ENCODE measurements at places on chromosomes 4 and X.
A peak's percentile ranks its signal among the peaks of the same experiment; 100 is the strongest.

DNA sequence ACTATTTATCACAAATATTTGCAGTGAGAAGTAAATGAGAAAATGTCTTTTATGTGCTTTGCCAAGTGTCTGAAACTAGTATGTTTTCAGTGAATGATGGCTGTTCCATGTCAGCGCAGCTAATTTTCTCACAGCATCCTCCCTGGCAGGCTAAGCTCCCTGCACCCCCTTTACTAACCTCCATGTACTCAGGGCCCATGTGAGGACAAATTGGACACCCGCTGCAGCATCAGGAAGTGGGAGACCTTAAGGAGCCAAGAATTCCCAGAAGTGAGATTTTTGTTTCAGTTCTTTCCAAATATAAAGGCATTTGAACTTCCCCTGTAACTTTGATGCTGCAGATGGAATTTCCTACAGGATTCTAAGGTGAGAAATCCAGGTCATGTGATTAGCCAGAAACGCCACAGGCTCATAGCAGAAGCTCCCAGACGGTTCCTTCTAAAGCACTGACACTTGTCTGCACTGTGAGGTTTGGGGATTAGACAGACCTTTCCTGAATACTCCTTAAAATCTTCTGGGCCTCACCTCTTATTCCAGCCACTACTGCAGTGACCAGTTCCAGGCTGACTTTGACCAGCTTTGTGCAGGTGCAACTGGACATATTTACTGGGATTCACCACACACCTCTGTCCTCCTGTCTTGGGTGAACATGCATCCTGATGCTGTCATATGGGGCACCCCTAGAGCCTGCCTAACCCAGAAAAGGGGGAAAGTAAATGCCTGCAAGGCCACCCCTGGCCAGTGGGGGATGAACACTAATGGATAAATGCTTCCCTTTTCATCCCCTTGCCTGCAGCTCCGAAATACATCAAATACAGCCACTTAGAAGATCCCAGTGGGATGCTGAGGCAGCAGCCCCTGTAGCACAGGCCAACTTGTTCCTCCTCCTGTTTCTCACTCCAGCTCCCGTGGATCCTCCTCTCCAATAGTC, 45.9 kb downstream of the LGI2 start:
- DNase-seq = no peak

- no peak for DNase-seq
These were observed 57.3 kb downstream of the SEPTIN11 start for GRCh38 chr4:77006753-77007353.

GRCh38 chrX:103658681-103659433, 27.6 kb downstream of the MORF4L2 start:
- DNase-seq = no peak

DNA sequence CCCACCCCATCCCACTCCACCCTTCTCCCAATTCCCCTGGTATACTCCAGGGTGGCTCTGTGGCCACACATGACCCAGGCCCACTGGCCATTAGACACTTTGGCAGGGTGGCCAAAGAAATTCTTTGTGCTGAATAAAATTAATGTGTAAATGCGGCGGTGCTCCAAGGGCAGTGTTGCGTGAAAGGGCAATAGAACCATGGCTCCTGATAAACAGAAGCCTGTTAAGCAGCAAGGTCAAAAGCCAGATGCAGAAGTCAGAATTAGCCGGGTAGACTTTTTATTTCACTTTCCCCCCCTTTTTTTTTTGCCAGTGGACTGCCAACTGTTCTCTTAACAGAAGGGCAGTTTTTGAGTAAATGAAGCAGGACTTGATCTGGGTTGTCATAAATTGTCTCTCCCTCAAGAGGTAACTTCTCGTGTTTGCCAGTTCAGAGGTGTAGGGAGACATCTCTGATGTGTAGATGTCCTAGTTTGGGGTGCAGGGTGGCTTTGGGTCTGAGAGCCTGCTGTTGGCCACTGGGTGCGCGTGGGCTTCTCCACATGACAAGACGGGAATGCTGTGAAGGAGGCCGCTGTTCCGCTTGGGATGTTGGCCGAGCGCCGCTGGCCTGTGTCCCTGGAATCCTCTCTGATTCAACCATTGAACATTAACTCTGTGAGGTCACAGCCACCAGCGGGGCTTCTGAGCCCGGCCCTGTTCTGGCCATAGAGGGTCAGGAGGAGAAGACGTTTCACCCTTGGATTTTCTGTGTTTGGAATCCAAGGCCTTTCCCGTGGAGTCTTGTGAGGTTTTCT, 139.5 kb downstream of the TBL1X start:
- DNase-seq = no peak

DNA sequence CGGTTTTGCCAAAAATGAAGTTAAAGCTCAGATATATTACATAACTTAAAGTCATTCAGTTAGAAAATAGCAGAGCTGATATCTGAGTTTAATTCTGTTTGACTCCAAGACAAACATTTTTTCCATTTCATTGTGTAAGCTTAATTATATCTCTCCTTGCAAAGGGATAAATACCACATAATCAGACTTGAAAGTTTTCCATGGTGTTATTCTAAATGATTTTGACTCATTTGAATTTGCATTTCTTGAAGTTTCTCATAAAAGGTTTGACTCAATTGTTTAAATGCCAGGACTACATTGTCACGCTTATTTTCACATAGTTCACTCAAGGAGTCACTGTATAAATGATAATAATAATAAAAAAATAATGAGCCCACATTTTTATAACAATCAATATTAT, 39.4 kb upstream of the DDX60 start:
- DNase-seq = no peak

- DNase-seq = no peak
These were observed 533 bp downstream of the GPR173 start for GRCh38 chrX:53049127-53049517.

DNA sequence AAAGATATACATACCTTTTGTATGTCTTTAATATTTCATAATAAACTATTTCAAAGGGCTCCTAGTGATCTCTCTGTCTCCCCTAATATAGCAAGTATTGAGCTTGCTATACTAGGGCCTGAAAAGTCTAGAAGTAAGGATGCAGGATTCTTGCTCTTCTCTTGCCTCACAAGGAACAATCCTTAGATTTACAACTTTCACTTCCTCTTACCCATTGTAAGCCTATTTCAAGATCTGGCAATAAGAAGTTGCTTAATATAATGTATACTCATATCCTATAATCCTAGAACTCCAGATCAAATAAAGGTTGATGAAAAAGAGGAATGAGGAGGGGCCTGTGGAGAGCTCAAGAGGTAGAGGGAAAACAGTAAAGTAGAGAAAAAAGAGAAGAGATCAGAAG, 40.8 kb upstream of the CHRDL1 start:
- no peak for DNase-seq

DNA sequence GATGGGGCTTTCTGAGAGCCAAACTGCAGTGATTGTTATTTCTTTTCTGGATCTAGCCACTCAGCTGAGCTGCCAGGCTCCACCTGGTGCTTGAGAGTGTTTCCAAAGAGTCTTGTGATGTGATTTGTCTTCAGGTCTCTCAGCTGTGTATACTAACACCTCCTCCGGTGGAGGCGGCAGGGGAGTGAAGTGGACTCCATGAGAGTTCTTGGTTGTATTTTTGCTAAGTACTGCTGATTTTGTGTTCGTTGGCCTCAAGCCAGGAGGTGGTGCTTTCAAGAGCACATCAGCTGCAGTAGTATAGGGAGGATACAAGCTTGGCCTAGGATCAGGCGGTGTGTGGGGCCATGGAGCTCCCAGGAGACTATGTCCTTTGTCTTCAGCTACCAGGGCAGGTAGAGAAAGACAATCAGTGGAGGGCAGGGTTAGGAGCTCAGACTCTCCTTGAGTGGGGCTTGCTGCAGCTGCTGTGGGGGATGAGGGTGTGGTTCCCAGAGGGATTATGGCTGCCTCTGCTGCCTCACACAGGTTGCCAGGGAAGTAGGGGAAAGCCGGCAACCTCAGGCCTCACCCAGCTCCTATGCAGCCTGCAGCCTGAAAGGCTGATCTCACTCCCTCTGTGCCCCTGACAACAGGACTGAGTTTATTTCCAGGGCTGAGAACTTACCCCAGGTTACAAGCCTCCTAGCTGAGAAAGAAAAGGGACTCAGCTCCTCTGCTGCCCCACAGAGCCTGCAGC, 62.4 kb downstream of the NPFFR2 start:
- no peak for DNase-seq

GRCh38 chr4:128163177-128164117, 102.3 kb downstream of the LARP1B start:
- DNase-seq = no peak

- DNase-seq = no peak
These were observed 75.6 kb downstream of the MAML3 start for GRCh38 chr4:140078366-140078765.

DNA sequence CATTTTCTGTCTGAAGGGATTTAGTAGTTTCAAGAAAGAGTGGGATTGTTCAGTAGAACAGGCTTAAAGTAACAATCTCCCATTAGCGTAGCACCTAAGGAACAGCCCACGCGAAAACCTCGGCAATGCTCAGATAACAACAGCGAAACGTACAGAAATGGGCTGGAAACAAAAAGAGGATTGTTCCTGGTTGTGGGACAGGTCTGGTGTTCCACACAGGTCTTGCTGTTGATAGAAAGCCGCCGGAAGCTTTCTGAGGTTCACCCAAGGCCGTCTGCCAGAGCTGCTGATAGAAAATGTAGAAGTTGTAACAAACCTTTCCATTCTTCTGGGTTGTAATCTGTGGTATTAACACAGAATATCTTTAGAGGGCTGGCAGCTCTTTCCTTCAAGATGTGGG, 69.4 kb upstream of the CLCN4 start:
- no peak for DNase-seq

DNA sequence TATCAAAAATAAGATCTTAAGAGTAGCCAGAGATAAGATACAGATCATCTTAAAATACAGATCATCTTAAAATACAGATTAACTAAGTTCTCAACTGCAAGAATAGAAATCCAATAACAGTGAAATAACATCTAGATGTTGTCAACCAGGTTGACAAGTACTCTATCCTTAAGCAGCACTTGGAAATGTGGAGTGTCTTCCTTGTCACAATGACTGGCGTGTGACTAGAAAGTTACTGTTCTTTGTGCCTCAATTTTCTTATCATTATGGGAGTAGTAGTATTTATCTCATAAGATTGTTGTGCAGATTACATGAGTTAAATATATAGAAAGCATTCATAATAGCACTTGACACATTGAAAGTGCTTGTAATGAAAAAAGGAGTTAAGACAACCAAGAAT, 25.8 kb upstream of the HPGDS start:
- DNase-seq = no peak

DNA sequence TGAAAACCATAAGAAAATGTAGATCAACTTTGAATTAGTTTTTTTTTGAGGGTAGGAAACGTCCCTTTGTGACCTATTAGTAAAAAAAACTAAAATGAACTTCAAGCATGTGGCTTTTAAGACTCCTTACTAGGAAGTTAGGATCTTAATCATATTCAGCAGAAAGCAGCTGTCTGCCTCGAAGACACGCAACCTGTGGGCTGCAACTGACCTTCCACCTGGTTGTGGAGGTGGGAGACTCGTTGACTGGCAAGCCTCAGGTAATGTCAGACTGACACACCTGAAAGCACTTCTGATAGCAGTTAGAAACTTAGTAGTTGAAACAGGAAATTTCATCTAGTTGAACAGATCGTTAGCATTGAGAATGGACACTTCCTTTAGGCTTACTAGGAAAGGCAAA, 37.4 kb downstream of the CCNG2 start:
- DNase-seq = no peak

DNA sequence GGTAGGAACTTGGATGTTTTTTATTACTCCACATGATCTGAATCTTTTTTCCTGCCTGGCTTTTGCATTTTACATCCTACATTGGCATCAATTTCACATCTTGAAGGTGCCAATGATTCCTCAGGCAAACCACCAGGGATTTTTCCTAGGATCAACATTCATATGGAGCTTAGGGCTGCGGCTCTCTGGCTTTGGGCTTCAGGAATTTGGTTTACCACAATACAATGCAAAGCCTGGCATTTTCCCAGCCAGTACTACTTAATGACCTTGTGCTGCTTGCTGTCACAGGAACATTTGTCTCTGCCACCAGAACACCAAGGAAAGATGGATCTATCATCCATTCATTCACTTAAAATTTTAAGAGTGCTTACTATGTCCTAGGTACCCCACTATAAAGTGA, 180.7 kb downstream of the PDGFC start:
- DNase-seq = no peak

DNA sequence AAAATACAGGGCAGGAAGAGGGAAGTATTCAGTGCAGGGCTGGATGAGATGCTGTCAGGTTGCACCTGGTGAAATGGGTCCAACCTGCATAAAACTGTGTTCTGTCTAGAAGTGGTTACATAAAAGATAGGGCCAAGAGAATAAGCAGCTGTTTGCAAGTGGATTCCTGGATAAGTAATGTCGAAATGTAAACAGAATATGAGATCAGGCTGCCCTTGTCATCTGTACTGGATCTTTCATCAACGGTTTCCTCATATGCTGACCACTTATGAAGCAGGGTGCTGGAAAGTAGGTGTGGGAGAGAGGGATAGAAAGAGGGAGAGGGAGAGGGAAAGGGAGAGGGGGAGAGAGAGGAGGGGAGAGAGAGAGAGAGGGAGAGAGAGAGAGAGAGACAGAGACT, 349.8 kb upstream of the CPEB2 start:
- DNase-seq = no peak

GRCh38 chr4:26804925-26805324, 55.7 kb upstream of the STIM2 start:
- no peak for DNase-seq

DNA sequence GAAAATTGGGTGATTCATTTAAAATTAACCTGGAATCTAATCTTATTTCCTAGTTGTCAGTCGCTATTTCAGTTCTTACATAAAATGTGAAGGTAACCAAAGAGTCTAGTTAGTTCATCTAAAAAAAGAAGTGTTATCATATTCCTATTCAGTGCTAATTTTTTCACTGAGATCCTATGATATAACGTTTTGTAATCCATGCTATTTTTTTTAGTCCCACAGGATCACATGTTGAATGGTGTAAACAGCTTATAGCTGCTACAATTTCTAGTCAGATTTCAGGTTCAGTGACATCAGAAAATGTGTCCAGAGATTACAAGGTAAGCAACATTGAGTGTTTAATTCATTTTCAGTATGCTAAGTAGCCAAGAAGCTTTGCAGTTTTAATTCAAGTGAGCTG, 5.8 kb downstream of the MTMR1 start:
- DNase-seq = no peak

GRCh38 chr4:76752861-76753501, 145.0 kb downstream of the SOWAHB start:
- DNase-seq = peak; percentile 36

- no peak for DNase-seq
These were observed 79.3 kb upstream of the BCOR start for GRCh38 chrX:40177117-40177430.

GRCh38 chrX:40153345-40154249, 55.8 kb upstream of the BCOR start:
- peak; percentile 87 for DNase-seq

DNA sequence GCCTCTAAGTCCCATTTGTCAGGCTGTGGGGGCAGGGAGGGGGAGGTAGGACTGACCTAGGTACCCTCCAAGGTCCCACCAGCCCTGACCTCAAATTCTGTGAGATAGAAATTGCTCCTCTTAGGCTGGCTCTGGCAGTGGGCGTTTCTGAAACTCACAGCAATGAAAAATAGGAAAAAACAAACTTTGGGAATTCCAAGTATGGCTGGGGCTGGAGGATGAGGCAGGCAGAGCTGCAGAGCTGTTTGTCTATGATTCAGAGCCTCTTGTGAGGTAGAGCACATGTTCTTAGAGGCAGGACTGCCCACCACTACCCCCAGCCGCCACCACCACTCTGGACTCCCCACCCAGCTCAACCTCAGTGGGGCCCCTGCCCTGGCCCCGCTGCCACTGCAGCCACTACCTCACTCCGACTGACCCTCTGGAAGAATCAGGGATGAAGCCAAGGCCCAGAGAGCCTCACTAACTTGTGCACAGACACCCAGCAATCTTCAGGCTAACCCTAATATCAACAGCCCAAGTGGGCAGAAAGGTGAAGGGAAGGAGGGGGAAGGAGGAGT, 98.2 kb downstream of the PJA1 start:
- DNase-seq = no peak

Measured in activated CD4-positive, alpha-beta T cell treated with anti-CD3 and anti-CD28 coated beads for 36 hours (primary cell).